Central memory CD8-positive, alpha-beta T cell (primary cell): ENCODE measurements at places on chromosomes 12 and 14.

DNA sequence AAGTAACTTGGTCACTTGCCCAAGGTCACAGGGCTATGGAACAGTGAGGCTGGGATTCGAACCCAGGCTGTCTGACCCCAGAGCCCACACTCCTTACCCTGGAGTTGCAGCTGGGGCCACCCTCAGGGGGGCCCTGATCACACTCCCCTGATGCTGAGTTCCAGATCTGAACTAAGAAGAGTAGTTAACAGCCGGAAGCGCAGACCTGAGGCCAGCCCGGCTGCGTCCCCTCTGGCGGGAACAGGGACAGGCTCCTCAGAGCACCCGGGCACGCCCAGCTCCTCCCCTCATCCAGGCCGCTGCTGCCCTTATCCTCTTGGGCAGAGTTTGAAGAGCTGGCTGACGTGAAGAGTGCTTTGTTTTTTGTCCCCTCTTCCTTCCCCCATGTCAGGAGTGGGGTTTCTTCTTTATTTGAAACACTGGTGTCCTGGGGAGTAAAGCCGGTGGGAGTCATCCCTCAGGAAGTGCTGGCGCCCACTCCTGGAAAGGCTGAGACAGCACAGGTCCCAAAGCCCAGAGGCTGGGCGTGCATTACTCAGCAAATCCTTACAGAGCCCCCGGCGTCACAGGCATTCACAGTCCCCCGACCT lies 8.7 kb downstream of the PHB2 start:
- DNase-seq, result no peak
- H3K27ac ChIP-seq, result peak overlapping the region; percentile 99
- peaks cover 63% of the 10 kb centered on the region for H3K4me1 ChIP-seq
- peak overlapping the region; percentile 98 for H3K4me3 ChIP-seq
- no peaks in the 10 kb centered on the region for H3K27me3 ChIP-seq

- no peaks in the 10 kb centered on the region for H3K27me3 ChIP-seq
- peaks cover under 1% of the 10 kb centered on the region for H3K36me3 ChIP-seq
- H3K4me3 ChIP-seq, result no peak overlapping the region
- no peak for DNase-seq
- H3K4me1 ChIP-seq, result peaks cover 24% of the 10 kb centered on the region
Observed at GRCh38 chr12:26791301-26791791, 41.6 kb downstream of the ITPR2 start.

DNA sequence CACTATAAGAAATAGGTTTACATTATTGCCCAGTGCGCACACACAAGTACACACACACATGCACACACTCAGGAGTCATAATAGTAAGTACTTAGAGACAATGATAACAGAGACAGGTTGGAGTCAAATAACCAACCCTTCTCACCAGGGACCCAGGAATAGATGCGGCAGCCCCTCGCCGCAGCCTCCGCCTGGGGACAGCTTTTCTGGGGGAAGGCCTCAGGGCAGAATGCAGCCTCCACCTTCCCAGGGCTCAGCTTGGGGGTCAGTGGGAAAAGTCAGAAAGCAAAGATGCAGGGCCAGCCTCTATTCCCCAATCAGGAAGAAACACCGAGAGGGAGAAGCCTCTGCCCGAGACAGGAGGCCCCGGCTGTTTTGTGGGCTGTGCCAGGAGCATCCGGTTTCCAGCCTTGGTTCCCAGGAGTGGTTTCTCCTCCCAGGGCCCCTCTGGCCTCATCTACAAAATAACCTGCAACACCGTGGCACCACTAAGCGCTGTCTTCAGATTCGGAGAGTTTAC lies 23.4 kb upstream of the EIF5 start:
- H3K27me3 ChIP-seq, result peaks cover 36% of the 10 kb centered on the region
- no peak overlapping the region for H3K4me3 ChIP-seq
- no peak overlapping the region for H3K27ac ChIP-seq
- H3K36me3 ChIP-seq, result no peaks in the 10 kb centered on the region
- no peaks in the 10 kb centered on the region for H3K4me1 ChIP-seq
- no peak for DNase-seq

- H3K36me3 ChIP-seq, result peaks cover 13% of the 10 kb centered on the region
- DNase-seq, result no peak
- H3K4me1 ChIP-seq, result no peaks in the 10 kb centered on the region
- no peak overlapping the region for H3K27ac ChIP-seq
- no peak overlapping the region for H3K4me3 ChIP-seq
Observed at GRCh38 chr14:24289649-24290280, 9.8 kb downstream of the DHRS1 start.

GRCh38 chr14:100612986-100613385 lies 25.8 kb upstream of the BEGAIN start:
- no peak overlapping the region for H3K27ac ChIP-seq
- peaks cover 6% of the 10 kb centered on the region for H3K36me3 ChIP-seq
- no peak overlapping the region for H3K4me3 ChIP-seq
- H3K4me1 ChIP-seq, result peaks cover 8% of the 10 kb centered on the region
- H3K27me3 ChIP-seq, result peaks cover 19% of the 10 kb centered on the region

GRCh38 chr12:117599849-117600248 lies 238.4 kb upstream of the NOS1 start:
- no peaks in the 10 kb centered on the region for H3K27me3 ChIP-seq
- DNase-seq, result no peak
- no peaks in the 10 kb centered on the region for H3K4me1 ChIP-seq
- H3K36me3 ChIP-seq, result no peaks in the 10 kb centered on the region
- H3K4me3 ChIP-seq, result no peak overlapping the region

DNA sequence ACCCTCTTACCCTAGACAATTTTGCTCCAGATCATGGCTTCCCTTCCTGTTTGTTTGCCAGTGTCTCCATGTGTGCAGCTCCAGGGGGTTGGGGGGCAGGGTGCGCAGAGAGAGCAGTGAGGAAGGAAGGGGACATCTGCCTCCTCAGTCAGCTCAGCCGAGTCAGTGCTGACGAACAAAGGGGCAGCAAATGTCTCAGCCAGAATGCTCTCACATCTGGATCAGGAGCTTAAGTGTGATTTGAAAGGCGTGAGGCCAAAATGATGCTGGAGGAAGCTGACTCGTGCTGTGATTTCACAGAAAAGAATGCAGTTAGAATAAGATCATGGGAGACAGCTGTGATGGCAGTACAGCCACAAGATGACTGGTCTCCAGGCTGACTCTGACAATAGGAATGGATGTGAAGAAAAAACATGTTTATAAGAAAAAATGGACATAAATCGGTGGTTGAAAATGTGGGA lies 27.1 kb upstream of the CDK17 start:
- DNase-seq, result no peak

- H3K27me3 ChIP-seq, result peaks cover 48% of the 10 kb centered on the region
- no peaks in the 10 kb centered on the region for H3K4me1 ChIP-seq
- peaks cover 2% of the 10 kb centered on the region for H3K36me3 ChIP-seq
- H3K4me3 ChIP-seq, result no peak overlapping the region
- H3K27ac ChIP-seq, result no peak overlapping the region
Observed at GRCh38 chr12:94750864-94751263, 100.5 kb upstream of the TMCC3 start.

- DNase-seq, result no peak
- H3K4me1 ChIP-seq, result no peaks in the 10 kb centered on the region
- H3K27ac ChIP-seq, result no peak overlapping the region
- peaks cover 32% of the 10 kb centered on the region for H3K27me3 ChIP-seq
- no peak overlapping the region for H3K4me3 ChIP-seq
Observed at GRCh38 chr14:93496856-93497741, 66.4 kb downstream of the UNC79 start.

- DNase-seq, result no peak
- H3K4me1 ChIP-seq, result no peaks in the 10 kb centered on the region
- H3K36me3 ChIP-seq, result no peaks in the 10 kb centered on the region
- no peak overlapping the region for H3K4me3 ChIP-seq
Observed at GRCh38 chr12:100567945-100568344, 5.5 kb upstream of the GAS2L3 start.

DNA sequence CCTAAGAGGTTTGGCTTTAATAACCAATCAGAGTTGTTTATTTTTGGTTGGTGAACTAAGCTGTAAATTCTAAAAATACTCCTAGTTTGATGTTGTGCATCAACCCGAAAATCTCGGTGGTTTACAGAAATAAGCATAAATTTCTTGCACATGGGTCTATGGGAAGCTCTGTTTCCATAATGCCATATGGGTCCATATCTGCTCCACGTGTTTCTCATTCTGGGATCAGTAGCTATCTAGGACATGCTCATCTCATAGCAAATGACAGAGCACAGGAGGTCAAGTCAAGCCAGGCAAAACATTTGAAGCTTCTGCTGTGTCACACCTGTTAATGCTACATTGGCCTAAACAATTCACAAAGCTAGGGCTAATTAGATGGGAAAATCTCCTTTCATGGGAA lies 23.1 kb downstream of the NUP37 start:
- no peak overlapping the region for H3K4me3 ChIP-seq
- H3K36me3 ChIP-seq, result peaks cover 13% of the 10 kb centered on the region
- H3K27ac ChIP-seq, result no peak overlapping the region
- no peak for DNase-seq
- H3K27me3 ChIP-seq, result no peaks in the 10 kb centered on the region

- no peaks in the 10 kb centered on the region for H3K27me3 ChIP-seq
- no peak overlapping the region for H3K4me3 ChIP-seq
- H3K27ac ChIP-seq, result peak overlapping the region; percentile 32
- peaks cover 10% of the 10 kb centered on the region for H3K4me1 ChIP-seq
- H3K36me3 ChIP-seq, result peaks cover 6% of the 10 kb centered on the region
Observed at GRCh38 chr14:103548463-103549351, 13.8 kb downstream of the BAG5 start.

DNA sequence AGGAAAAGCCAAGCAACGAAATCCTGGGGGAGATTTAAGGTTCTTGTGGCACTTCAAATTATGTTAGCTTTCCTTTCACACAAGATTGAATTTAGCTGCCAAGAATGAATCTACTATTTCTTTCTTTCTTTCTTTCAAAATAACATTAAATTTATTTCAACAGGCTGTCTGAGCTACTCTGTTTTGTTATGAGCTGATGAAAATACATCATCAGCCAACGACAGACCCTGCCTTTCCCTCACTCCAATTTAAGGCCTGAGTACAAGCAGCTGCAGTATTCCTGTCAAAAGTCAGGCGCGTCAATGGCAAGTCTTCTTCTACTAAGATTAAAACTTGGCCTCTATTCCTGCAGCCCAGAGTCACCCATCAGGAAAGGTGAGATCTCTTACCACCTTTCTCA lies 347.7 kb upstream of the FLRT2 start:
- no peaks in the 10 kb centered on the region for H3K36me3 ChIP-seq
- H3K4me3 ChIP-seq, result no peak overlapping the region
- no peak overlapping the region for H3K27ac ChIP-seq
- DNase-seq, result no peak
- no peaks in the 10 kb centered on the region for H3K27me3 ChIP-seq
- H3K4me1 ChIP-seq, result no peaks in the 10 kb centered on the region

GRCh38 chr12:67237231-67237630 lies 31.9 kb upstream of the CAND1 start:
- DNase-seq, result no peak
- no peak overlapping the region for H3K4me3 ChIP-seq
- peaks cover 57% of the 10 kb centered on the region for H3K27me3 ChIP-seq
- H3K4me1 ChIP-seq, result no peaks in the 10 kb centered on the region

GRCh38 chr12:119592232-119592631 lies 1.3 kb upstream of the TMEM233 start:
- peaks cover 21% of the 10 kb centered on the region for H3K4me1 ChIP-seq
- no peak overlapping the region for H3K27ac ChIP-seq
- H3K27me3 ChIP-seq, result peaks cover 93% of the 10 kb centered on the region
- DNase-seq, result no peak
- no peak overlapping the region for H3K4me3 ChIP-seq

- no peak overlapping the region for H3K4me3 ChIP-seq
- peak overlapping the region; percentile 82 for H3K27ac ChIP-seq
- H3K27me3 ChIP-seq, result no peaks in the 10 kb centered on the region
- H3K36me3 ChIP-seq, result peaks cover 64% of the 10 kb centered on the region
Observed at GRCh38 chr12:6602526-6602925, 4.7 kb downstream of the CHD4 start.

- no peak for DNase-seq
- no peak overlapping the region for H3K27ac ChIP-seq
- peaks cover 30% of the 10 kb centered on the region for H3K27me3 ChIP-seq
- no peaks in the 10 kb centered on the region for H3K36me3 ChIP-seq
Observed at GRCh38 chr14:90491911-90492531, 95.2 kb downstream of the CALM1 start.

DNA sequence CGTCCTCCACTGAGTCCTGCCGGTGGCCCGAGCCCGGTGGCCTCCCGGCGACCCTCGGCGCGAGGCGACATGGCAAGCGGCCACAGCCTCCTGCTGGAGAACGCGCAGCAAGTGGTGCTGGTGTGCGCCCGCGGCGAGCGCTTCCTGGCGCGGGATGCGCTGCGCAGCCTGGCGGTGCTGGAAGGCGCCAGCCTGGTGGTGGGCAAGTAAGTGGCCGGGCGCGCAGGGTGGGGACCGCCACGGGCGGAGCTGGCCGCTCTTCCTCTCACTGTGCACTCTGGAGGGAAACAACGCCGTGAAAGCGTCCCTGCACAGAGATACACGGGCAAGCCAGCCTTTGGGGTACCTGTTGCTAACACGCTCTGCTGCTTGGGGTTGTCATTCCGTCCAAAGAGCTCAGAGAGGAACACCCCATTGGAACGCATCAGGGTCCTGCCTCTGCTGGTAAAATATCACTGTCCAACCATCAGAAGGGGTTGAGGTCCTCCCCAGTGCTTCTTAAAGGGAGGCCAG lies at the start of gene AMDHD1:
TSS of gene AMDHD1 (plus strand) at position 2 of the 513 bp plus-strand sequence. CDS start at position 70, 68 bp downstream.
- peak; percentile 46 for DNase-seq
- peak within 1 kb of the TSS; percentile 92 for H3K4me3 ChIP-seq
- peak within 1 kb of the TSS; percentile 84 for H3K27ac ChIP-seq
- peaks cover 7% of the 10 kb centered on the region for H3K36me3 ChIP-seq

- H3K36me3 ChIP-seq, result no peaks in the 10 kb centered on the region
- H3K4me3 ChIP-seq, result no peak overlapping the region
- H3K27ac ChIP-seq, result no peak overlapping the region
Observed at GRCh38 chr14:104102282-104102914, 16.9 kb downstream of the ASPG start.

DNA sequence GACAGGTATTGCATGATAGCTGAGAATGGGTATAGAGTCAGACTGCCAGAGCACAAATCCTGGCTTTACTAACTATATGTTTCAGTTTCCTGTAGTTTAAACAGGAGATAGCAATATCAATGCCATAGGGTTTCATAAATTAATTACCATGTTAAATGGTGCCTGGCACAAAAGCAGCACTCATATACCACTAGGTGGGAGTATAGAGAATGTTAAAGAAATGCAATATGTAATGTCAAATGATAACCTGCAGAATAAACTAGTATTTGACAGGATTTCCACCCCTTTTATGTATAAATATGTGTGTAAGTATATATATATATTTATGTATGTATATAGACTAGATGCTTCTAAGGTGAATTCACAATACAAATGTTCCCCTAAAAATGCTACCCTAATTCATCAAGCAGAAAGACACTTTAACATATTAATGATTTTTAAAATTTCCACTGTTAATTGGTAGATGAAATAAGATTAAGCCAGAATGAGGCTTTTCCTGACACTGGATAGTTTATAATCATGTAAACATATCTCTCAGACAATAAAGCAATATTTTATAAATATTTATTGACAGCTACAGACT lies 8.6 kb downstream of the WDR89 start:
- no peaks in the 10 kb centered on the region for H3K27me3 ChIP-seq
- no peak overlapping the region for H3K4me3 ChIP-seq
- DNase-seq, result no peak
- peaks cover 12% of the 10 kb centered on the region for H3K36me3 ChIP-seq
